Stimulated activated CD8-positive, alpha-beta memory T cell treated with anti-CD3 and anti-CD28 coated beads, Interleukin-4, amount 100 ng/mL, for 1 hour (primary cell): ENCODE measurements at places on chromosomes 16 and 17.

GRCh38 chr17:7853691-7854038, 1.2 kb upstream of the TMEM88 start:
- DNase-seq: no peak

- DNase-seq: no peak
Measured at GRCh38 chr17:40901981-40902474, 17.0 kb upstream of the KRT20 start.

DNA sequence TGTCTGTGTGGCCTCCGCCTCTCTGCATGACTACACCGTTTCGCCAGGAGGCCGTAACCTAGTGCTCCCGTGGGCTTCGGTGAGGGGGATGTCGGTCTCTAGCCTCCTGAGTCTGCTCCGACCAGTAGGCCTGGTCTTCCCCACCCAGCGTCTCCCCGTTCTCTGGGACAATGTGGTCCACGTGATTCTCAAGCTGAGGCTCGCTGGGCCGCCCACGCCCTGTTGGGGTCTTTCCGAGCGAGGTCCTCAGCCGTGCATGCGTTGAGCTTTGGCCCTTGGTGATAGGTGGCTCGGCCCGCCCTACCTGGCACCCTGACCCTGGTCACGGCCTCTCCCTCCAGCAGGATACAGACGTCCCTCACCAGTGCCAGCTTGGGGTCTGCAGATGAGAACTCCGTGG, 30.9 kb downstream of the TSC2 start:
- DNase-seq: no peak

GRCh38 chr16:28182183-28182582, 29.6 kb downstream of the XPO6 start:
- no peak for DNase-seq

DNA sequence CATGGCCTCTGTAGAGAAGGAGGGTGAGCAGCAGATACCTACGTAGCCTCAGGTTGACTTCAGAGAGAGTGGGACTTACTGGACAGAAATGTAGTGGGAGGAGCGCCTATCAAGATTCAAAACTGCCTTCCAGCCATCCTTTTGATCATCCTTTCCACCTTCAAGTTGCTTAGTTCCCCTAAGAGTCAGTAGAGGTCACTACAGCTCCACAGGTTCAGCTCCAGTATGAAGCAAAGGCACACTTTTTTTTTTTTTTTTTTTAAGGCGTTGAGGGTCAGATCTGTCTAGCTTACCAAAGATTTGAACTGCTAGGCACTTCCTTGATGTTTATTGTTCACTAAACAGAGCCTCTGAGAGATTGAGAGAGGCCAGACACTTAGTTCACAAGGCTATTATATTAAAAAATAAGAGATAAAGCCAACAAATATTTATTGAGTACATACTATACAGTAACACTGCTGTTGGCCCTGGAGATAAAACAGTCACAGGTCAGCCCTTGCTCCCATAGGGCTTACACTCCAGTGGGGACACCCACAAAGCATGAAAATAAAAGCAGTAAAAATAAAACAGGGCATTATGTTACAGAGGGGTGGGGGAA, 3.1 kb downstream of the RNF227 start:
- DNase-seq: no peak

- no peak for DNase-seq
Measured at GRCh38 chr16:31107465-31107867, 720 bp upstream of the BCKDK start.

DNA sequence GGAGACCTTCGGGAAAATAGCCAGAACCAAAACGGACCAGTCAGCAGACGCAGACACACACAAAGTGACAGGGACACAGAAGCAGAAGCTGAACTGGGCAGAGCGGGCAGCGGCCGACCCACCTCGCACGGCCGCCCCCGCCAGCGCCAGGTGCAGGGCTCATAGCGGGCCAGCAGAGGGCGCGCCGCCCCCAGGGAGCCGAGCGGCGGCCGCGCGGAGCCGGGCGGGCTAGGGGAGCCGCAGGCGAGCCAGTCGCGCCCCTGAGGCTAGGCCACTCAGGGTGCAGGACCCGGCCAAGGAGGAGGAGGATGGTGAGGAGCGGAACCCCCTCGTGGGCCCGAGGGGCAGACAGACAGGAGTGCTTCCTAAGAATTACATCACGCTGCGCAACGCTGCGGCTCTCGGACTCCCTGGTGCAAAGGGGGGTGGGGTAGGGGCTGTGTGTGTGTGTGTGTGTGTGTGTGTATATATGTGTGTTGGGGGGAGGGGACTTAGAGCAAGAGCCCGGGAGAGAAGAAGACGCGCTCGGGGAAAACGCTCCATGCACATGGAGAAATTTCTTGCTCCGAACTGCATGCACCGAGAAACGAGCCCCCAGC, 913 bp upstream of the NOG start:
- DNase-seq: peak; percentile 37

DNA sequence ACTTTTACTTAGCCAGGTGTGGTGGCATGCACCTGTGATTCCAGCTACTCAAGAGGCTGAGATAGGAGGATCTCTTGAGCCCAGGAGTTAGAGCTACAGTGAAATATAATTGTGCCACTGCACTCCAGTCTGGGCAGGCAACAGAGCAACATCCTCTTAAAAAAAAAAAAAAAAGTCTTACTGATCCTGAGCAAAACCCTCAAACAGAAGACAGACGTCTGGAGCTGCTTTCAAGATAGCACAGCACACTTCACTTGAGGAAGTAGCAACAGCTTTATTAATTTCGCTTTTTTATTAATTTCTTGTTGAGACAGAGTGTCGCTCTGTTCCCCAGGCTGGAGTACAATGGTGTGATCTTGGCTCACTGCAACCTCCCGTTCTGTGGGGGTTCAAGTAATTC, 10.2 kb upstream of the GGA2 start:
- no peak for DNase-seq

DNA sequence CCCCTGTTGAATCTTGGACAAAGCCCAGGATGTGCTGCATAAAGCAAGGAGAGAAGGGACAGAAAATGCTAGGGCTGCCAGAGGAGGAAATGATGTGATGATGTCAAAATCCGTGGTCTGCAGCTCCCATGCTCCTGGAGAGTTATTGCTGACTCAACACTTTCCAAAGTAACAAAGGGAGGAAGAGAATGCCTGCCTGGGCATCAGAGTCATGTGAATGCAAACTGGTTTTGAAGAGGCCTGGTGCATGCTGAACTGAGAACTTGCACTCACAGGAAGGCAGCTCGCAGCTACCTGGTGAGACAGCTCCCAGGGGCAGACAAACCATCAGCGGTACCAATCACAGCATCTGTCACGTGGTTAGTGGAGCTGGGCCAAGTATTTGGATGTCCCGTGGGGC, 2.8 kb downstream of the MARVELD3 start:
- no peak for DNase-seq

- DNase-seq: no peak
Measured at GRCh38 chr16:29820271-29820701, at the start of gene MVP. TSS of gene MVP (plus strand) at chr16:29820462. CDS start at chr16:29830550, 10,088 bp downstream.

DNA sequence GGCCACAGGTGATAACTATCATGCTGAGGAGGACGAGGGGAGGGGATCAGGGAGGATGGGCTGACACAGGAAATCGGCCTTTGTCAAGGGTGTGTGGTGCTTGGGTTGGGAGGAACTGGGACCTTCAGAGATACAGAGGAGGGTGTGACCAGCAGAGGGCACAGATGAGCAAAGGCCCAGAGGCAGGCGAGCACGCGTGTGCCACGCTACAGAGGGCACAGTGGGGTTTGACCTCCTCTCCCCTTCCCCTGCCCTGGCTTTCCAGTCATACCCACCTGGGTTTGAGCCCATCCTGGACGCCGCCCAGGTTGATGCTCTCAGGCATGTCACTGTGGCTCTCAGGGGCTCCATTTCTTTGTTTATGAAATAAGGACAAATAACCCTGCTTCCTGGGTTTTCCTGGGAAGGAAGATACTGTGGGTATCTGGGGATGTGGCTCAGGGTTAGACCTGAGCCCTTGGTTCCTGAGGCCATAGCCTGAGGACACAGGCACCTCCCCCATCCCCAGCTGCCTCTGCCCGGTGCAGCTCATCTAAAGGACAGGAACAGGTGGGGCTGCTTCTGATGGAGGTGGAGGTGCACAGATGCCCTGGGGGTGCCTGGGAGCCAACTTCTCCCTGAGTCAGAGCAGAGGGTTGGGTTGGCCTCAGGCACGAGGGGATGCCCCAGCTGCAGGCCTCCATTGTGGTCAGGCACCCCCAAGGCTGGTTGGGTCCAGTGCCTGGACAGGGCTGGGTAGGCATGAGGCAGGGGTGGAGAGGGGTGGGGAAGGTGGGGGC, 51.8 kb downstream of the BEAN1 start:
- peak; percentile 44 for DNase-seq

GRCh38 chr16:76235426-76235825, 41.8 kb upstream of the CNTNAP4 start:
- DNase-seq: no peak

DNA sequence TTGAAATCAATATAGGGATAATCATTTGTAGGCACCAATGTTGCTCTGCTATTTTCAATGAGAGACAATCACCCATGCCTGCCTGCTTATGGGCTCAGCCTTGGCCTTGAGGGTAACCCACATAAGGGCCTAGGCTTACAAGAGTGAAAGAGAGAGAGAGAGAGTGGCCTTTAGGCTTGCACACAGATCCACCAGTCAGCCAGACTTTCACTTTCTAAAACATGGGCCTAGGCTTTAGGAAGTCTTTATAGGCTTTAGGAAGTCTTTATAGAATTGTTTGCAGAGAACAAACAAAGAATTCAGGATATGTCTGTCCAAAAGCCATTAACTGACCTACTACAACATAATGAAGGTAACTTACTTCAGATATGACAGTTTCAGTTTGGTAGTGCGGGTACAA, 3.4 kb downstream of the ABCA9 start:
- no peak for DNase-seq

DNA sequence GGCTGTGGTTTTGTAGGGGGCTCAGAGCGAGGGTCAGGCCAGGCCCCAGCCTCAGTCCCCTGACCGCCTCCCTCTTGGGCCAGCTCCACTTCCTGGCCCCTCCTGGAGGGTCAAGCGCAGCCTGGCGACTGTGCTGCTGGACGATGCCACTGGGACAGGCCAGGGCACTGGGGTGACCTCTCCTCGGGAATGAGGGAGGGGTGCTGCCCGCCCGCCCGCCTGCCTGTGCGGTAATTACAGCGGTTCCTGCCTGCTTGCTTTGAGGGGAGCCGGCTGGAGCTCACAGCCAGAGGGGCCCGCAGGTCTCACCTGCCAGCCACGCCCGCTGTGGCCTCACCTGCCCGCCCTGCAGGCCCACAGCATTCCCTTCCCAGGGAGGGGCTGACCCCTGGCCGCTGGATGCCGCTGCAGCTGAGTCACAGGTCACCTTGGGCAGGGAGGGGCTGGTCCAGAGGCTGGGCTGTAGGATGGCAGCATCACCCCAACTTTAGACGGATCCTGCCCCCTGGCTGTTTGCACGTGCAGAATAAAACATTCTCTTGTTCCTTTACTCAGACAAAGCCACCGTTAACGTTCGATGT, 76.7 kb upstream of the CBX4 start:
- DNase-seq: no peak

GRCh38 chr16:1825381-1825863, 1.2 kb downstream of the HAGH start:
- DNase-seq: no peak

DNA sequence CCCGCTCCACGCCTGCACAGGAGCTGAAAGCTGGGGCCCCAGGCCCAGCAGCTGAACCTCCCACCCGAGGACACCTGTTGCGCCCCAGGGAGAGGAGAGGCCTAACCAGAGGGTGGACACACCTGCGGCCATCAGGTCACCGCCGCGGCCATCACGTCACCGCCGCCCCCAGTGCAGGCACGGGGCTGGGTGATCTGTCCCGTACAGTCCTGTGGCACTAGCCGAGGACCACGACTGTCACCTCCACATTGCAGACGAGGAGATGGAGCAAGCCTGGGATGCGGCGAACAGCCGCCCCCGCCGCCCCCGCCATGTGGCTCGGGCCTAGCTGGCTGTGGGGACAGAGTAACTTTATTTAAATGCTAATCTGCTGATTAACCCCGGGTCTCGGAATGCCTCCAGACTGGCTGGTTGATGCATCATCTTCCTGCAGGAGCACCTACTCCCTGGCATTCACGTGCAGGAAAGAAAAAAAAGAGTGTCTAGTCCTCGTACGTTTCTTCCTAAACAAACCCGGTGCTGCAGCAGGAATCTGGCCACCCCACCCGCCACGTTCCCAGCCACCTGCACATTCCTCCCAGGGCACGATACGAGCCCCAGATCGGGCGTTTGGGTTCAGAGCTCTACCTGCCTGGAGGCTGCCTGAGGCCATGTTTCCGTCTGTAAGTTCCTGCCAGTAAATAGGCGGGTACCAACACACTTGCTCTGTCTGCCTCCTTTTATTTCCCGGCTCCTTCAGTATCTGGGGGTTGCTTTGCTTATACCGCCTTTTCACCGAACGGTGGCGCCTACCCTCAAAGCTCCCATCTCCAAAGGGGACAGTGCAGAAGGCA, 29.9 kb downstream of the PIEZO1 start:
- no peak for DNase-seq

DNA sequence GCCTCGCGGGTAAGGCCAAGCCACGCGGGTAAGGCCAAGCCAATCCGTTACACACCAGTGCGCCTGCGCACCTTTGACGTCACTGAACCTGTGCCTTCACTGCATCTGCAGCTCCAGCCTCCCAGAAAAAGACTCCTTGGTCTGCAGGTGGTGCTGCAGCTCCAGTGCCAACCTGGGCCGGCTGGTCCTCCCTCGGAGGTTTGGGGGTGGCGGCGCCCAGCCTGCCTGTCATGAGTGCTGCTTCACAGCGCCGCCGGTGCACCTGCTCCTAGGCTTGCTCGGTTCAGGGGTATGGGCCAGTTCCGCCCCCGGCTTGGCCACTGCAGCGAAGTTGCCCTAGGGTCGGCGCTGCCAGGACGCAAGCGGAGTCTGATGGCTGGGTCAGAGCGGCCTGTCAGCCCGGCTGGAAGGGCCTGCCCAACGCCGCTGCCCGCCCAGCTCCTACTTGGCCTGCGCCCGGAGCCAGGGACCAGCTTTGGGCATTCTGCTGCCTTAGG, 146.6 kb downstream of the USP22 start:
- no peak for DNase-seq

- no peak for DNase-seq
Measured at GRCh38 chr17:29674281-29674680, 51.6 kb upstream of the CORO6 start.

GRCh38 chr16:47972246-47972985, 183.4 kb downstream of the ABCC12 start:
- DNase-seq: no peak

DNA sequence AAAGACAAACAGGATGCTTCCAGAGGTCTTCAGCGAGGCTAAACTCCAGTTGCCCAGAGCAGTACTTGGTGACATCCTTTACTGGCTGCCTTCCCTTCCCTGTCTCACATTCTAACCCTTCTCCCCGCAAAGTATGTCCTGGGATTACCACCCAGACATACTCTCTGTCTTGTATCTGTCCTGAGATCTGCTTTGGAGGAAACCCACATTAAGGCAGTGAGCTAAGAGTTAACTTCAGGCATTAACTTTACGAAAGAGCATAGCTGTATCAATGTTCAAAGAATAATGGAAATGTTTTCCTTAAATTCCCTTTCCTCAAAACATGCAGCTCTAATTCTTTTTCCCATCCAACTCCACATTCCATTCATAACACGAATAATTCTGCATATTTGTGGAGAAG, 385.2 kb downstream of the NPIPA8 start:
- DNase-seq: no peak

- DNase-seq: no peak
Measured at GRCh38 chr16:27826081-27826892, 237.2 kb downstream of the GSG1L start.

GRCh38 chr16:31874366-31875111, 932 bp downstream of the ZNF267 start:
- no peak for DNase-seq
